Adipocyte (in vitro differentiated cells): ENCODE measurements at places on chromosomes 11 and 22.

GRCh38 chr22:44531487-44531886 is 33.5 kb upstream of the RTL6 start:
- no peak for DNase-seq

GRCh38 chr11:8714622-8715225 is 32.1 kb downstream of the RPL27A start:
- no peak for DNase-seq

DNA sequence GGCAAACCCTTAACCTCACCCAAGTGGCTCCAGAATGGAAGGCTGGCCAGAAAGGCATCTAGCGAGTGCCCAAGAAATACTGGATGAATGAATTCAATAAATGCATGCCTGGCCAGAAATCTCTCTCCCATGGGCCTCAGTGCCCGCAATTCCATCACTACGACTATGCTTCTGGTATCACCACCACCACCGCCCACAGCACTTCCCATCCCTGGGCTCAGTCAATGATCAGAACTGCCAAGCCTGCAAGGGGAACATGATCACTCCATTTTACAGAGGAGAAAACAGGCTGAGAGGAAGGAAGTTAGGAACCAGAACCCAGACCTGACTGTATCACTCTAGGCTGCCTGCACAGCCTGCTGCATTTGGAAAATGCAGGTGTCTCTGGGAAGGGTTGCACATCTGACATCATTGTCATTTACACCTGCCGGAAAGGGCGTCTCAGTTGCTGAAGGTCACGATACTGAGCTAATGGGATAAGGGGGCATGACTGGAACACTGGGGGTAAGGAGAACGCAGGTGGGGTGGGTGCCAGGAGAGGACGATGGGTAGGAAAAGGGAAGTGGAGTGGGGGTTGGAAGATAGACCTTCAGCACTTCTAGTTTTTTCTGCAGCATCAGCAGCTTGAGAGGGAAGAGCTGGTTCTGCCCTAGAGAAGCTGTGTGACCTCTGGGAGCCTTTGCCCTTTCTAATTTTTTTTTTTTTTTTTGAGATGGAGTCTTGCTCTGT is 3.2 kb downstream of the GPR152 start:
- no peak for DNase-seq

- no peak for DNase-seq
Observed at GRCh38 chr22:49151256-49152126, 676.2 kb downstream of the BRD1 start.

DNA sequence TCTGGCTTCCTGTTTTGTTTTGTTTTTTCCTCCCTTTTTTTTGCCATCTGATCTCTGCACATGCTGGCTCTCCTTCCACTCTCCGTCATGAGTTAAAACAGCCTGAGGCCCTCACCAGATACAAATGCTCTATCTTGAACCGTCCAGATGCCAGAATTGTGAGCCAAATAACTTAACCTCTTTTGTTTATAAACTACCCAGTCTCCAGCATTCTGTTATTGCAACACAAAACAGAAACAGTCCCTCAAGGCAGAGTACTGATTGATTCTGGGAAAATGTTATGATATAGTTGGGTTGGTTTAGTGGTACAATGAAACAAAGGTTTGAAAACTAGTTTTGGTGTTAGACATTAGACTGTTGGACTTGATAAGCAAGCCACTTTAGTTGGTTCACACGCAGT is 1390.0 kb upstream of the RAG2 start:
- DNase-seq, result peak; percentile 89

- DNase-seq, result peak; percentile 20
Observed at GRCh38 chr11:101453682-101454081, 130.1 kb downstream of the TRPC6 start.
